ENCODE measurements at places on chromosomes 16 and 17.

- DNase-seq: no peak
Observed at GRCh38 chr17:78953356-78954350, 26.1 kb downstream of the LGALS3BP start.

- peak; percentile 82 for DNase-seq
Observed at GRCh38 chr17:42521036-42521435, 15.0 kb upstream of the NAGLU start.

DNA sequence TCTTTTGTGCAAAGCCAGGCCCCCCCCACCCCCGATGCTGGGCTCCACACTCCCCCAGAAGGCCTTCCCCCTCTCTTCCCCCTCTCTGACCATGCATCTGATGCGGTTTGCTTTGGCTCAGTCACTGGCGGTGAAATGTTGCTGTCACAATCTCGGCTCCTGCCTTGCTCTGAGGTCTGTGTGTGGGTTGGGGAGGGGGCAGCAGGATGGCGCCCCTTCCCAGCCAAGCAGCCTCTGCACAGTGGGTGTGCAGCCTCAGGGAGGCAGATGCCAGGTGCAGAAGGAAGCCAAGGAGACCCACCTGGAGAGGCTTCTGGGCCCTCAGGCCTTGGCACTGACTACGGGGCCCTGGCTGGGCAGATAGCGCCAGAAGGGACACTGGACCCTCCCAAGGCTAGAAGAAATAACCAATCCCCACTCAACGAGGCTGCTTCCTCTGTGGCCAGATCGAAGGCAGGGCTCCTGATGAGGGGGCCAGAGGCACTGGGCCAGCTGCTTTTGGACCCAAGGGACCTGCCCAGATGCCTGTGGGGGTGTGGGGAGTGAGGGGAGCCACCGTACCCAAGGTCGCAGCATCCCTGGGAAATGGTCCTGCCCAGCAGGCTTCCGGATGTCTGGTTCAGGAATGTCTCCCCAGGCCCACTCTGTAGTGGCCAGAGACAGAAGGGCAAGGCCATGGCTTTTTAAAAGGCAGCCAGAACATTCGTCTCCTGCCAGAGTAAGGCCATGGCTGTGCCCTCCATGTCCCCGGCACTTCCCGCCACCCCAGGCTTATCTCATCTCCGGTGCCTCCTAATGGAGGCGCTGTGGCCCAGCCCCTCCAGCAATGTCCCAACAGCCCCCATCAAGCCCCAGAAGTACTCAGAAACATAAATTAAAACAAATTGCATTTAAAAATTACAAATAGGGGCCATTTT is 43.4 kb upstream of the SLC38A10 start:
- DNase-seq: no peak

GRCh38 chr16:9900576-9900975 is 281.7 kb downstream of the GRIN2A start:
- DNase-seq: peak; percentile 62

- DNase-seq: no peak
Observed at GRCh38 chr16:73413091-73413829, 365.3 kb upstream of the ZFHX3 start.

GRCh38 chr17:66309793-66310192 is 7.4 kb downstream of the PRKCA start:
- no peak for DNase-seq

GRCh38 chr17:9200699-9201359 is 179.5 kb downstream of the NTN1 start:
- no peak for DNase-seq

DNA sequence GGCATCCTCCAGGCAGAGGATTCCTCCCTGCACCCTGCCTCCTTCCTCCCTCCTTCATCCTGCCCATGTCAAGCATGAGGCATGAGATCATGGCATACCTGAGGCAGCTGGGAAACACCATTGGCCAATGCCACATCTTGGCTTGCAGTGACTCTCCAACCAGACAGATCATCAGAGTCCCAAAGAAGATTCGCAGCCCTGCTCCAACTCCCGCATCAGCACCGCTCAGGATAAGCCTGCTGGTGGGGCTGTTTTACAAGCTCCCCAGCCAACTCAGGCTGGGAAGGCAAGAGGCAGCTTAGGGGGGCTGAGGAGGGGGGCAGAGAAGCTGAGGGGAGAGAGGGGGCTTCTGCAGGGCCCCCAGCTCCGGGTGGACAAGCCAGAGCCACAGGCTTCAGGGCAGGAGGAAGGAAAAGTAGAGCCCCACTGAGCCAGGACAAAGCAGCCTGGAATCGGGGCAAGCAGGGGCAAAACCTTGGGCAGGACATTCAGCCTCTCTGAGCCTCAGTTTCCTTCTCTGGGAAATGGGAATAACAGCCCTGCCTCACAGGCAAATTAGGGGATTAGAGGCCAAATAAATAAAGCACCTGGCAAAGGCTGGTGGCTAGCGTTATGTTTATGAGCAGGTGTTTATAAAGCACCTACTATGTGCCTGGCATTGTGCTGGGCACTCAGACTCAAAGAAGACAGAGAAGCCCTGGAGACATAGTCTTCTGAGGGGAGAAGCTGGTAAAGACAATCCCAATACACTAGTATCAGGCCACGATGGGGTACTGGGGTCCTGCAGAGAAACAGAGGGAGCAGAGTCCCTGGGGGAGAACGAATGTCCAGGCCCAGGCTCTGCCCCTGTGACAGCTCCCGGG is 88.1 kb downstream of the GOSR1 start:
- peak; percentile 30 for DNase-seq

GRCh38 chr17:10177913-10178505 is 20.4 kb downstream of the GAS7 start:
- DNase-seq: peak; percentile 37

- peak; percentile 24 for DNase-seq
Observed at GRCh38 chr17:63772801-63773271, 561 bp downstream of the CCDC47 start.

GRCh38 chr17:51739245-51739886 is 419.1 kb downstream of the CA10 start:
- DNase-seq: no peak

- peak; percentile 65 for DNase-seq
Observed at GRCh38 chr17:48878920-48879898, 13.4 kb upstream of the ATP5MC1 start.

- no peak for DNase-seq
Observed at GRCh38 chr17:69012895-69013805, 47.6 kb downstream of the ABCA9 start.

DNA sequence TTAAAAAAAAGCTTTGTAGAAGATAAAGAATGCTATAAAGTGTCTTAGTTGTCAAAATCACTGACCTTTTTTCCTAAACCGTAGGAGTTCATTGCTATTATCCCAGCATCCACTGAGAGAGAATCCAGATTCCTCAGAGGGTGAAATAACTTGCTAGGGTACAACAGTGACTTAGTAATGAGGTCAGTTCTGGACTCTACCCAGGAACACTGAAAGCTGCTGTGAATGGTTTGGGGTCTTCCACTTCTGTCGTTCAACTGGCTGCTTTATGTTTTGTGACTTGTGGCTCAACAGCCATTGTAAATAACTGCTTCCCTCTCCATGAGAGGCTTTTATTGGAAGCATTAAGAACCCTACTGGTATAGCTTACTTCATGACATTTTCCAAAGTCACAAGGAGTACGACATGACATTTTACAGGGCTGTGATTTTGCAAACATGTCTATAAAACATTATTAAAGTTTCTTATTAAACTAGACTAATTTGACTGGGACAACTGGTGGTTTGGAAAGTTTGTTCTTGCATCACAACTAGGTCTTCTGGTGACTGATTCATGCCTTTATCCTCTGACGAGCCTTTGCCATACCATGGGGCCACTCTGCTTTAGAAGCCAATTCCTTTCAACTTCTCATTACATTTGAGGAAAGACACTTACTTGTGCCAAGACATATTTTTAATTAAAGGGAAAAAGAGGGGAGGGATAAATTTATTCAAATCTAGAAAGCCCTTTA is 92.2 kb upstream of the CDH11 start:
- DNase-seq: peak; percentile 23

- peak; percentile 15 for DNase-seq
Observed at GRCh38 chr16:47460359-47460710, 528 bp downstream of the ITFG1 start.

GRCh38 chr16:31355431-31356100 is 590 bp downstream of the ITGAX start:
- DNase-seq: no peak

- no peak for DNase-seq
Observed at GRCh38 chr17:69470702-69471101, 56.2 kb downstream of the MAP2K6 start.

DNA sequence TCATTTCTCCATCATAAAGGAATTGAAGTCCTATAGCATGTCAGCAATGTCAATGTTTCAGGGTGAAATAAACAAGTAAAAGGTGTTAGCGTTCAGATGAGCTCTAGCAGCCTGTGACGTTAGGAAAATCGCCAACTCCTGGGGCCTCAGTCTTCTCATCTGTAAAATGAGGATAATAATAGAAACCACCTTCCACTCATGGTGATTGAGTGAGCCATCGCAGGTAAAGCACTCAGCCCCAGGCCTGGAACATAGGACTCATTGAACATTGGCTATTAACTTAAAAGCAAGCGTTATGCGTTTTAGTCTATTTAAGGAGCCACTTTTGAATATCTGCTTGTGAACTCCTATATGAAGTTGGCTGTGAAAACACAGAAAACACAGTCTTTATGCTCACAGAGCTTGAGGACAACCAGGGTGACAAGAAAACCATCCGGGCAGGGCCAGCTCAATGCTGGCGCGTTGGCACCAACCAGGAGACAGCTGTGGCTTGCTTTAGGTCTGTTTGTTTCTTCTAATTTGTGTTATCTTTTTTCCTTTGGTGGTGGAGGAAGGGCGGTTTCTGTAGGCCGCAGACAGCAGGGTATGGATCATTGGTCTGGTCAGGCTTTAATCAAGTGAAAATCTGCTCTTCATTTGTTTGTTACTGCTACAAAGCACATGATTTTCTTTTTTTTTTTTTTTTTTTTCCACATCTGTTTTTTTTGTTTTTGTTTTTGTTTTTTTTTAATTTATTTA is 35.7 kb upstream of the MED9 start:
- DNase-seq: no peak

- DNase-seq: no peak
Observed at GRCh38 chr17:65028545-65028843, 28.0 kb downstream of the GNA13 start.

DNA sequence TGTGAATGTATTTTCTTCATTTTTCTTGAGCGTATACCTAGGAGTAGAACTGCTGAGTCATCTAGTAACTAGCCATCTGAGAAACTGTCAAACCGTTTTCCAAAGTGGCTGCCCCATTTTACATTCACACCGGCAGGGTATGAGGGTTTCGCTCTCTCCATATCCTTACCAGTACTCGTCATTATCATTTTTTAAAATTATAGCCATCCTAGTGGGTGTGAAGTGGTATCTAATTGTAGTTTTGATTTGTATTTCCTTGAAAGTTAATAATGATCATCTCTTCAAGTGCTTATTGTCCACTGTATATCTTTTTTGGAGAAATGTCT is 6.0 kb downstream of the RNF157 start:
- no peak for DNase-seq

DNA sequence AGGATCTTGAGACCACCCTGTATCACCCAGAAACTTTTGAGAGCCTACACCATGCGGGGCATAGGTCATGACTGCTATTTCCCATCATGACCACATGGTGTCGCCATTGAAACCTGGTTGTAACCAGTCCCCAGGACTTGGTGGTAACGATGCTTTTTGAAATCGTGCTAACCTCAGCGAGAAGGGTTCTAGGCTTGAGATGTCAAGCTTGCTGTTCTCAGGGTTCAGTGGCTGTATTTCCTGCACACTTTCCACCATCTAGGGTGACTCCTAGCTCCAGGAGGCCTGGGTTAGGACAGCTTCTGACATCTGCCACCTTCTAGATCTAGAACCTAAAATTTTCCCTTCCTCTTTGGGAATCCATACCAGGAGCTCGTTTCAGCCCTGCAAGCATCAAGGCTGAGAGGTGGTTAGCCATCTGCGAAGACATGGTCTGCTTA is 13.0 kb upstream of the SPNS3 start:
- peak; percentile 71 for DNase-seq
